Stimulated activated CD8-positive, alpha-beta memory T cell treated with anti-CD3 and anti-CD28 coated beads, Interleukin-15, amount 100 ng/mL, for 24 hours (primary cell): ENCODE measurements at places on chromosomes 2 and 18.

GRCh38 chr2:210654091-210654490 is 97.7 kb downstream of the CPS1 start:
- DNase-seq: no peak

DNA sequence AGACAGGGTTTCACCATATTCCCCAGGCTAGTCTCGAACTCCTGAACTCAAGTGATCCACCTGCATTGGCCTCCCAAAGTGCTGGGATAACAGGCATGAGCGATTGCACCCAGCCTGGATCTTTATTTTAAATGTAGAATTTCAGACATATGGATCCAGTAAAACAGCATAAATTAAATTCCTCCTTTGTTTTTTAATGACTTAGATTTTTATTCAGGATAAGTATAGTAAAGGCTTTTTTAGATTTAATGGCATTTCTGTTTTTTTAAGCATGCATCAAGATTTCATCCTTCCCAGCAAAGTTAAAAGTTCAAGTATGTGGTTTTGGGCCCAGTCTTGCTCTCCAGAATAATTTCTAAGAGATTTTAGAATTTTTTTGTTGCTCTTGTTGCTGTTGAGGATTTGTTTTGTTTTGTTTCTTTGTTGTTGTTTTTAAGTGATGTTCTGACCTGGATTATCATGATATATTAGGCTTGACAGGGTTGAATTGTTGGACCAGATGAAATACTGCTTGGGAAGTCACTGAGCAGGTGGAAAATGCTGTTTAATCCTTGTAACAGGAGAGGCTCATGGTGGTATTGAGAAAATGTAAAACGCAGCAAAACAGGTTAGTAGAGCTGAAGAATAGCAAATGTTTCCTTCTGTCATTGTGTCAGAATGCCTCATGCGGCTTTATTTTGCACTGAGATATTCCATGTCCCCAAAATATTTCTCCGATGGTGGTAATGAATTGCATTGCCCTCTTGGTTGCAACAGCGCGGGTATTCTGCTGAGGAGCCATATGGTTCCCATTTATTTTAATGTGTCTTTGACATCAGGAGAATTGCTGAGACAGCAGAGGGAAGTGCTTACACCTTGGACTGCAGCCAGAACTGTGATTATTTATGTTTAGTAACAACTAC is 147.9 kb downstream of the GALNT3 start:
- no peak for DNase-seq

DNA sequence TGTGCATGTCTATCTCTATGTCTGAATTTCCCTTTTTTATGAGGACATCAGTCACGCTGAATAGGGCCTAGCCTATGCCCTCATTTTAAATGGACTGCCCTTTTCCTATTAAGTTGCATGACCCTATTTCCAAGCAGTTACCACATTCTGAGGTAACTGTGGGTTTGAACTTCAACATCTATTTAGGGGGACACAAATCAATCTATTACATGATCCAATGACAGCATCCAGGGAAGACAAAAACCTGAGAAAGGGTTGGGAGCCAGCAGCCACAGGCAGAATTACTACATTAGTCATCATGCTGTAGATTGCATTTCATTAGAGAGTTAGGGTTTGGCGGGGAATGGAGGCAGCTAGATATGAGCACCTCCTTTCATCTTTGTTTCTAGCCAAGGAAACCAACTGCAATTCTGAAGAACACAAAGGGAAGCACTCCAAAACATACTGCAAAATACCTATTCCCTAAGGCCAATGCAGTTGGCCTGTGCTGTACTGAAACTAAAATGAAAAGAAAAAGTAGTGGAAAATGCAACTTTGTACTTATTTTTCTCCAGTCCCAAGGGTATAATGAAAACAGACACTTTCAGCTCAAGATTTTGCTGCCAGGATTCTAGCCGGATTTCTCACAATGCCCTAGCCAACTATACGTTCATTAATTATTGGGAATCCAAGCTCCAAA is 40.4 kb upstream of the C1D start:
- no peak for DNase-seq

DNA sequence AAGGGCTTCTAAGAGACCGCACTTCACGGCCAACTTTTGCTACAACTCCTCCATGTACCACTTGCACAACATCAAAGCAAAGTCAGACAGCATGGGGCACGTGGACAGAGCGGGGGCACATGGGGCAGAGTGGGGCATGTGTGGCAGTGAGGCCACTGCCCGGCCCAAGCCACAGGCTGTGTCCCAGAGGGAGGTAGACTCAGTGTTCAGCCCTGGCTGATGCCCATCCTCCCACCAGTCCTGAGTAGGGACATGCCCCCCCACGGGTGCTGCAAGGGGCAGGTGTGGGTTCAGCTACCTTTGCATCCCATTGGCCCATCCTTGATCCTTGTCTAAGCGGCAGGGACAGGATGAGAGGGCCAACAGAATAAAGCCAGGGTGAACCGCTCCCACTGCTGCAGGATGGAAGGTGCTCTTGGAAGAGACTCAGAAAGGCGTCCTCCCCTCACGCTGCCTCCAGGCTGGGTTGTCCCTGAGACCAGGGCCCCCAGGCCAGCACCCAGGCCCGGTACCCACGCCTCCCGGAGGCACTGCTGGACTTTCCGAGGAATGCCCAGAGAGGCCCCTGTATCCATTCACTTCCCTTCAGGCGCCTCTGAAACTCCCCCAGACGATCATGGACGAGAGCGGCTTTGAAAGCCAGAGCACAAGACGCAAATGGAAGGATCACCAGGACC is 218.2 kb downstream of the NDUFA10 start:
- no peak for DNase-seq

DNA sequence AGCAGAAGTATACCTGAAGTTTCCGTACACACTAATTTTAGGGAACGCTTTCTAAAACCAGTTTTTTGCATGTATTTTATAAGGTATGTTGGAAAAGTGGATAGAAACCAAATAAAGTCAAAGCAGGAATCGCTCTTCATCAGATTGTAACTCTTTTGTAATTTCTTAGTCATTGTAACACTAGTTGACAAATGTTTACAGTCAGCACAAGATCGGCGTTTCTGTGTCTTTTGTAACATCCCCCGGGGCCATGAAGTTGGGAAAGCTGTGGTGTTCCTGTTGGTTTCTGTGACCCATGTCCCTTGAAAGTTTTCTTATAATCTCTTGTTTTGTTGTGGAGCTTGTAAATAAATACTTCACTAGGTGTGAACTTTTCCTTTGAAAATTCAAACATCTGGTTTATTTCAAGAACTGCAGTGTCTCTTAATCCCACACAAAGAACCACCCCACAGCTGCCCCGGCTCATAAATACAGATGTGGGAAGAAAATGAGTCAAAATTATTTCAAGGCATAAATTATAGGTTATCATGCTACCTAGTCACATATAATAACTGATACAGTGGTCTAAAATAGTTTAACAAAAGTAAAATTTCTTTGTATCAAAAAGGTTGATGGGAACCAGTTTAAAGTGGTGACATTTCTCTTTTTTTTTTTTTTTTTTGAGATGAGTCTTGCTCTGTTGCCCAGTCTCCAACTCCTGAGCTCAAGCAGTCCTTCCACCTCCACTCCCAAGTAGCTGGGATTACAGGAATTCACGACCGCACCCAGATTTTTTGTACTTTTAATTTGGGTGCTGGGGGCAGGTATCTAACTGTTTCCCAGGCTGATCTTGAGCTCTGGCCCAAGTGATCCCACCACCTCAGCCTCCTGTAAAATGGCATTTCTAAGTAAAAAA is 751 bp upstream of the NMI start:
- DNase-seq: no peak

DNA sequence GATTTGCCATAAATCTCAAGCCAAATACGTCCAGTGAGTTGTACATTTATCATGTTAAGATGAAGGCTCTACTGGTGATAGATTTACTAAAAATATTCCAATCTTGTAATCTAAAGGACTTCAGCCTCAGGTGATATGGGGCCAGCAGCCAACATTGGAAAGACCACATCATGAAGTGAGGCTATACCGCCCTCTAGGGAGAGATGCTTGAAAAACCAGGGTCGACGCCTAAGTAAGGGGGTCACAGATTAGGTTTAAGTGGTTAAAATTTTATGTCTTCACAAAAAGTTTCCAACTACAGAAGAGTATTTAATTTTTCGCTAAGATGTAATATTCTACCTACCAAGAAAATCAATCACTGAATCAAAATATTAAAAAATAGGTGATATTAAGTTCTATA is 33.3 kb downstream of the DOCK10 start:
- DNase-seq: no peak

DNA sequence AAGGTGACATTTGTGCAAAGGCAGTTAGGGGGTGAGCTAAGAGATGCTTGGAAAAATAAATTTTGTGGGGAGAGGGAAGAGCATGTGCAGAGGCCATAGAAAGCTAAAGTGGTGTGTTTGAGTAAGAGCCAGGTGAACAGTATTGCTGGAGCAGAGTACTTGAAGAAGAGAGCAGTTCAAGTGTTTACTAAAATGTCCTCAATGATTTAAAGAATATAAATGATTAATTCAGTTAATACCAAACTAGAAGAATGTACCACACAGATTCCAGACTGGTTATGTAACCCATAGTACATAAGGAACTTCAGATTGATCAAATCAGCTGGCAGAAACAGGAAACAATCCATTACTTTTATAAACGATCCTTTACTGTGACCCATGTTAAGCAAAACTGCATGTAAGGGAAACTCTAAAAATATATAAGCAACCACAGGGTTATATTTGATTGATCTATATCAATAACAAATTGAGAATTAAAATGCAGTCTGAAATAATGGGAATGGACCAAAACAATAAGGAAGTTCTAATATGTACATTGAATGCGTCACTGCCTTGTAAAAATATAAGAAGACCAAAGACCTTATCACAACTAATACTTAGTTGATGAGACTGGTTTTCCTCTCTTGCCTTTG is 76.9 kb downstream of the LDAH start:
- no peak for DNase-seq

- no peak for DNase-seq
Observed at GRCh38 chr2:81437456-81438000, 1133.0 kb upstream of the LRRTM1 start.

- no peak for DNase-seq
Observed at GRCh38 chr18:42183746-42184145, 228.7 kb downstream of the PIK3C3 start.

- no peak for DNase-seq
Observed at GRCh38 chr2:121186261-121186660, 98.7 kb downstream of the TFCP2L1 start.

GRCh38 chr2:203444738-203445137 is 90.4 kb downstream of the RAPH1 start:
- DNase-seq: no peak

GRCh38 chr2:236870370-236870769 is 215.3 kb upstream of the COPS8 start:
- DNase-seq: no peak

- no peak for DNase-seq
Observed at GRCh38 chr2:105820151-105820550, 75.4 kb downstream of the NCK2 start.

DNA sequence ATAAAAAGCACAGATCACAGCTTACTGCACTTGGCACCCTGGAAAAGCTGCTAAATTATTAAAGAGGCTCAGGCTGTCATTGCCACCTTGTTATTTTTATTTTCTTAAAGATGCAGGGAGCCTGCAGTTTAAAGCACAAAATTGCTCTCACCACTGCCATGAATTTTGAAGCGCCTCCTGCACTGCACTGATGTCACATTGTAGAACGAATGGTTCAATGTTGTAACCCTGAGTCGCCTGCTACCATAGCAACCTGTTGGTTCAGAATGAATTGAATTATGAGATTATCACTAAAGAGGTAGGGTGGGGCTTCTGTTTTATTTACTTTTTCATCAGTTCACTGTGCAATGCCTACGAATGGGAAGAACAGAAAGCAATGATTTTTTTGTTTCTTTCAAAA is 16.5 kb downstream of the SCG2 start:
- DNase-seq: no peak

GRCh38 chr2:41827354-41827971 is 220.4 kb upstream of the PKDCC start:
- DNase-seq: no peak

- DNase-seq: no peak
Observed at GRCh38 chr2:46645681-46646162, 166.4 kb downstream of the TMEM247 start.

GRCh38 chr2:84234103-84234502 is 225.0 kb downstream of the SUCLG1 start:
- no peak for DNase-seq

DNA sequence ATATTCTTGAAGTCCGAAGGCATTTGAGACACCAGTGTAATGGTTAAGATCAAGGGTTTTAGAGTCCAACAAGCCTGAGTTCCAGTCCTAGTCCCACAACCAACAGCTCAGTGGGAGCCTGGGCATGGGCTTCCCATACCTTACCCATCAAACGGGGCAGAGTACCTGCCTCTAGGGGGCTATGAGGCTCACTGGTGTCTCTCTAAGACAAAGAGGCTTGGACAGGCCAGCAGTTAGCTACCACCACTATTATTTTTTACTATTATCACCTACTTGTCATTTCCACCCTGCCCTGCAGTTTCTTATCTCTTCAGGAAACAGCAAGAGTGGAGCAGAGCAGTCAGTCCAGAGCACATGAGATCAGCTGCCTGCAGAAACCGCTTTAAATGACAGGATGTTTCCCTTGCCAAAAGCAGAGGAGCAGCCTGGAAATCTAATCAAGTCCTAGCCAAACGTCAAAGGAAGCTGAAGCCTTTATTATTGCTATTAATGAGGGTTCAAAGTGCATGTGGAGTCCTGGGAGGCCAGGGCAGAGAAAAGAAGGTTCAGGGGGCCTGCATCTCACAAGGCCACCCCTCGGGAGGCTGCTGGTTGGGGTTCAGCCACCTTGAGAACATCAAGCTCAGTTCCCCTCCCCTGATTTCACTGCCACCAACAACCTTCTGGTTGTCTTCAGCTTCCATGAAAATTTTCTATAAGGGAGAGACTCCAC is 66.6 kb downstream of the STPG4 start:
- DNase-seq: no peak

DNA sequence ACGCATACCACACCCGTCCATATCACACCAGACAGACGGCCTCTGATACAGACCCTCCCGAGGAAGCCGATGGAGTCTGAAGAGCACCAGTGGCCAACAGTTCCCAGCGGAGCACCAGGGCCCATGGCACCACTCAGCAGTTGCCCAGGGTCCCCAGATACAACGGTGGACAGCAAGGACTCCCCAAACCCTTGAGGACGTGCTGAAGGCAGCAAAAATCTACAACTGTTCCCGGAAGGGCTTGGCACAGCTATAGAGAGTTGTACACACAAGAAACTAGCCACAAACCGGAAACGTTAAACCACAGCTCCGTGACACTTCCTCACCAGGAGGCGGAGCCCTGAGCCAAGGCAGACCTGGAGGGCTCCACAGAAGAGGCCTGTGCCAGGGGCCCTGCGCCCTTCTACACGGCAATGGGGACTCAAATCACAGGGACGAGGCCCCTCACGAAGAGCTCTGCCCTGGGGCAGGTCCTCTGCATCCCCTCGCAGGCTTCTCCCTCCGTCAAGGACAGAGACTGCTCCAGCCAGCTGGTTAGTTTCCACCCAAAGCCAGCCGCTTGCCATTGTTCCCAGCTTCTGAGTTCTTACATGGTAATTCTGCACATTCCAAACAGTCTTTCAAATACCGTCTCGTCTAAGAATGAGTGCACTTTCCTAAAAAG is 133.4 kb downstream of the HDAC4 start:
- DNase-seq: peak; percentile 70

DNA sequence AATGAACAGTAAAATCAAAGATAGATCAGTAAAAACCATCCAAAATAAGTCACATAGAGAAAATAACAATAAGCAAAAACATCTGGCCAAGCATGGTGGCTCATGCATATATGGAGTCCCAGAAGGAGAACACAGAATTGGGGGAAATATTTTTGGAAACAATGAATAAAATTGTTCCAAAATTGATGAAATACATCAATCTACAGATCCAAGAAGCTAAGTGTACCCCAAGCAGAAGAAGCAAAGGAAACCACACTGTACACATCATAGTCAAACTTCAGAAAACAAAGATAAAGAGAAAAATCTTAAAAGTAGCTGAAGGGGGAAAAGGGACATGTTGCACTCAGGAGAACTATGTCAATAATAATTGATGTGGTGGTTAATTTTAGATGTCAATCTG is 80.4 kb upstream of the RMP24 start:
- DNase-seq: no peak
